8988T (cell line): ENCODE measurements at places on chromosomes 11 and 22.

- no peak for DNase-seq
Measured at GRCh38 chr22:42587588-42588175, 27.0 kb downstream of the POLDIP3 start.

DNA sequence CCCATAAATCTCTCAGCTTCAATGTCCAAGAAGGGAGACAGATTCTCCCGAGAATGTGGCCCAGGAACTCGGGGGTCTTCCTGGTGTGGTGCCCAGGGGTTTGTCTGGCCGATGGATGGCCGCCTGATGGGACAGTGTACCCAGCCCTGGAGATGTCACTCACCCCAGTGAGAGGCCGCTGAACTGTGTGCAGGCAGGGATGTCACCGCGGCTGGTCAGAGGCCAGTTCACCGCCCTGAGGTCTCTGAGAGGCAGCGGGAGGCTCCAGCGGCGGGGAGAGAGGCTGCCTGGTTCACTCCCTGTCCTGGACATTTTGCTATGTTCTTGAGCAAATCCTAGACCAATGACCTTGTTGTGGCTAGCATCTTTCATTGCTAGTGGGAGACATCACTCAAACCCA, 1349.5 kb downstream of the BRD1 start:
- DNase-seq, result no peak

GRCh38 chr11:25981998-25982397, 349.9 kb upstream of the ANO3 start:
- no peak for DNase-seq

- DNase-seq, result no peak
Measured at GRCh38 chr11:70019576-70020011, 58.5 kb upstream of the ANO1 start.

DNA sequence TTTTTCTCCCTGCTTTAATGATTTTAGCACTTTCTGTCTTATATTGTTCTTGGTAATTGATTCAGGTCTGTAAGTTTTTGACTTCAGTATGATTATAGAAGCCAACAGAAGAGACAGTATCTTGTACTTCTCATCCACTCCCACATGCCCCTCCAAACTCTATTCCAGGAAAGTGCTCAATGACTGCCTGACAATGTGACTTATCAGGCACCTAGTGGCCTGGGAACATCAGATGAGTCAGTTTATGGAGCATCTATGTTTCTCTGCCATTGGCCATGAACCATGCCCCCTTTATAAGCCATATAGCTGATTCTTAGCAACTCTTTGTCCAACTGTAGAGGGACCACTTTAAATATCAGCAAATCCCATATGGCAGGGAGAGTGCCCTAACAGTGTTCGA, 179.2 kb upstream of the MTMR2 start:
- no peak for DNase-seq

DNA sequence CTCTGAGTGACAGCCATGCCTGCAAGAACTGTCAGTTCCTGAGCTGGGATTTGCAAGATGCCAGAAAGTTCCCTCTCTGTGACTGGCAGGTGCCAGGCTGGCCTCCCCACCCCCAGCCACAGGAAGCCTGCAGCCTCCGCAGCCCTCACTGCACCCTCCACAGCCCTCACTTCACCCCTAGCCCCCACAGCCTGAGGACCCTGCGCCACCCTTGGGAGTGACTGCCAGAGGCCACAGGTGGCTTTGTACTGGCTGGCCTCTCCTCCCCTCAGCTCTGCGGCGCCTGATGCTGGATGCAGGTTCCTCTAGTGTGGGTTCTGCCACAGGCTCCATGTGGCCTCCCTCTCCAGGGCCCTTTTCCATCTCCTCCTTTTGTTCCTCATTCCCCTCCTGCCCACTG, 28.7 kb downstream of the MPPED1 start:
- no peak for DNase-seq

- no peak for DNase-seq
Measured at GRCh38 chr11:6233984-6234386, 451 bp downstream of the FHIP1B start.

- DNase-seq, result no peak
Measured at GRCh38 chr22:38873469-38874411, 1.7 kb upstream of the CBX6 start.

- no peak for DNase-seq
Measured at GRCh38 chr22:31162015-31162765, 2.2 kb downstream of the RNF185 start.

GRCh38 chr22:19067696-19068348, 54.4 kb downstream of the DGCR2 start:
- DNase-seq, result no peak

GRCh38 chr11:15981292-15981691, 375.1 kb downstream of the SOX6 start:
- no peak for DNase-seq

DNA sequence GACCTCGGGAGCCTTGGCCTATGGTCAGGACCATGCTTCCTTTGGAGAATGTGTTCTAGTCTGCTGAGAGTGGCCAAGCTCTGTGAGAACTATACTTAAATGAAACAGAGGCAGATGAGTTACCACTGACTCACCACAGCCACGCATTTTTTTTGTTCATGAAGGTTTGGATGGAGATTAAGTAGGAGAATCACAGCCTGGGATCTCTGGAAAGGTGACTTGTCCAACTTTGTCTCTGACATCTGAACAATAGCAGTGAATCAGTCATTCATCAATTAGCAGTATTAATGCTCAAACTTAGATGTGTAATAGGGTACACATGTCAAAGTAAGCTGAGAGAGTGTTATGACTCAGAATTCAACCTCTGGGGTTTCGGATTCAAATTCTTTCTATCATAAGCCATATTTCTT, 100.7 kb upstream of the ANO3 start:
- no peak for DNase-seq

DNA sequence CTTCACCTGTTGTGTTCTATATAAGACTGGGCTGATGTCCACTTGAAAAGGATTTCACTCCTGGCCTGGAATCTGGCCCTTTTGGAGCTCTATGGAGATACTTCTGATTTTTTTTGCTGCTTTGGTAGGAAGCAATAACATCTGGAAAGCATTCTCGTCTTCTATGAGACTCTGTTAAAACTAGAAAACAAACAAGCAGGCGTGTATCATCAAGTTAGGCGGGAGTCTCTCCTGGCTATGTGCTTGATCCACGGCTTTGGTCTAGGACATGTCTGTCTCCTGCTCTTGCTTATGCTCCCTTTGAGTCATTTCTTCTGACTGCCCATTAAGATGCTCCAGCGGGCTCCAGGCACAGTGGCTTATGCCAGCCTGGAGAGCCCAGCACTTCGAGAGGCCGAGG, 121.4 kb upstream of the TTC12 start:
- no peak for DNase-seq

- no peak for DNase-seq
Measured at GRCh38 chr22:39220450-39220849, 24.3 kb downstream of the PDGFB start.

- DNase-seq, result no peak
Measured at GRCh38 chr11:119391275-119391674, 9.8 kb upstream of the USP2 start.

- no peak for DNase-seq
Measured at GRCh38 chr11:26188554-26188953, 143.4 kb upstream of the ANO3 start.

GRCh38 chr11:85835729-85836128, 19.5 kb upstream of the CCDC83 start:
- DNase-seq, result no peak

- DNase-seq, result no peak
Measured at GRCh38 chr22:49092716-49093115, 735.0 kb downstream of the BRD1 start.

DNA sequence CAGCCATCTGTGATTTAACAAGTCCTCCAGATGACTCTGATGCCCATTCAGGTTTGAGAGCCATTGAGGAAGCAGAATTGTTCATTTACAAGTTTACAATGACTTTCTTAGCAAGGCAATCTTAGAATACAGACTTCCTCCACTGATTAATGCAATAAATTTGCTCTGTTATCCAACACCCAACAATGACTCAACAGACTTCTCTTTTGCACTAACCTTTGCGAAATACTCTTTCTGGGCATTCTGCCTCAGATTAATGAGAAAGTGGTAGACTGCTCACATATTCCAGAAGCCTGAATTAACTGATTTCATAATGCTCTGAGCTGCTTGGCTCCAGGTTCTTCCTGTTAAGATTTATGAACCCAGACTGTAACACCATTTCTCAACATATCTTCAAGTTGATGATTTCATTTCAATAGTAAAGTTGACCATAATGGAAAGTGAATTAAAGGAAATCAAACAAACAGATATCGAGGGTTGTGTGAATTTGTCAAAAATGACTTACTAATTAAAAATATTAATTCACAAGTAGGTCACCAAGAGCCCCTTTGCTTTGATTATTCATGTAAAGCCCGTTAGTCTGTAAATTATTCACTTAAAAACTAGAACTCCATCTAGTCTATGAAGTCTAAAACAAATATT, 70.5 kb upstream of the BLID start:
- no peak for DNase-seq

- DNase-seq, result no peak
Measured at GRCh38 chr11:58685973-58686722, 45.6 kb downstream of the GLYAT start.

- no peak for DNase-seq
Measured at GRCh38 chr11:126740846-126741245, 259.7 kb downstream of the KIRREL3 start.

GRCh38 chr22:26885441-26886261, 228.3 kb downstream of the MIAT start:
- DNase-seq, result no peak

GRCh38 chr22:43081968-43082367, 7.2 kb downstream of the TTLL1 start:
- no peak for DNase-seq
